Cortex of kidney (tissue), 1 donor: ENCODE measurements at places on chromosomes 11 and 22.

- no peak for DNase-seq
These were observed 22.0 kb downstream of the TRAF6 start for GRCh38 chr11:36488096-36488495.

- DNase-seq, result no peak
These were observed 48.4 kb downstream of the WNT11 start for GRCh38 chr11:76157891-76158290.

DNA sequence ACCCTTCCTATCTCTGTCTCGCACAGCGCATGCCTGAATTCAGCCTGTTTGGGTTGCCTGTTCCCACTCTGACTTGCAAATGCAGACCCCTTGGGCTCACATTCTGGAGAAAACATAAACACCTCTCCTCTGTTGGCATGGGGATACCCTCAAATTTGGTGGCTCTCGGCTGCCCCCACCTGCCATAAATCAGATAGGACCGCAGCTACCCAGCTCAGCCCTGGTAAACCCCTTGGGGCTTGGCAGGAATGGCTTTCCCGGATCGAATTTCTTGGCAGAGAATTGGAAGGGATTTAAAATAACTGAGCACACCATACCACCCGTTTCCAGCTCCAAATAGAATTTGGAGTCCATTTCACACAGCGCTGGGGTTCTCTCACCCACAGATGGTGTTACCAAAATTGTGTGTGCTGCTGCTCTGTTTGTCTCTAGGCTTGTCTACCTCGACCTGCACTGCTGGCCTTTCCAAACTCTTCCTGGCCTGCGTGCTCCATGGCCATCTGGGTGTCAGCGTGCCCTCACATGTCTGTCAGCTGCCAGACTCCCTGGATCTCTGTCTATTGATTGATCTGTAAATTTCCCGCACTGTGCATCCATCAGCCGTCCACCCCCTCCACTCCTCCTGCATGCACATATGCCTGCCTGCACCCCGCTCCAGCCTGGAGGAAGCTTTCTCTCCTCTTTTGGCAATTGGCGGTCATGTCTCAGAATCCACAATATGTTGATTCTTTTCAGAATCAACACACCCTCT lies 134.0 kb downstream of the NTM start:
- no peak for DNase-seq

- no peak for DNase-seq
These were observed 3.9 kb upstream of the NUP160 start for GRCh38 chr11:47852053-47852452.

GRCh38 chr11:75477614-75477935 lies 44.6 kb upstream of the KLHL35 start:
- no peak for DNase-seq
